ENCODE measurements at places on chromosomes 4 and X.

DNA sequence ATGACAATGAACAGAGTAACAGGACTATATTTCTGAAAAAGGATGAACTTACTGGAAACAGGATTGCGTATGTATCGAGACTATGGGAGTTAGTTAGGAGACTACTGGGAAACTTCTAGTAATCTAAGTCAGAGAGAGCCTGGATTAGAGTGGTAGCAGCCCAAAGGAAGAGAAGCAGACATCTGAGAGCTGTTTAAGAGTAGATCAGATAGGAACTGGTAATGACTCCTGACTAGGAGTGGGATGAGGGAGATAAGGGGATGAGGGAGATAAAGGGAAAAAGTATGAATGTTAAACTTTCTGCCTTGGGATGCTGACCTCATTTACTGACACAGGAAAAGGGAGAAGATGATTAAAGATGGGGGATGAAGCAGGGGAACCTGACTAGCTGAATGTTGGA lies 116.2 kb downstream of the PDE5A start:
- no peak for DNase-seq

GRCh38 chrX:79630033-79631009 lies 263.2 kb upstream of the ITM2A start:
- DNase-seq = no peak

GRCh38 chr4:169345316-169345721 lies 74.6 kb upstream of the SH3RF1 start:
- DNase-seq = no peak

- DNase-seq = no peak
Measured at GRCh38 chr4:2408401-2408958, 10.0 kb downstream of the ZFYVE28 start.

- no peak for DNase-seq
Measured at GRCh38 chr4:150126201-150126863, 48.1 kb downstream of the DCLK2 start.

- DNase-seq = no peak
Measured at GRCh38 chr4:84051639-84052038, 447.5 kb downstream of the NKX6-1 start.

DNA sequence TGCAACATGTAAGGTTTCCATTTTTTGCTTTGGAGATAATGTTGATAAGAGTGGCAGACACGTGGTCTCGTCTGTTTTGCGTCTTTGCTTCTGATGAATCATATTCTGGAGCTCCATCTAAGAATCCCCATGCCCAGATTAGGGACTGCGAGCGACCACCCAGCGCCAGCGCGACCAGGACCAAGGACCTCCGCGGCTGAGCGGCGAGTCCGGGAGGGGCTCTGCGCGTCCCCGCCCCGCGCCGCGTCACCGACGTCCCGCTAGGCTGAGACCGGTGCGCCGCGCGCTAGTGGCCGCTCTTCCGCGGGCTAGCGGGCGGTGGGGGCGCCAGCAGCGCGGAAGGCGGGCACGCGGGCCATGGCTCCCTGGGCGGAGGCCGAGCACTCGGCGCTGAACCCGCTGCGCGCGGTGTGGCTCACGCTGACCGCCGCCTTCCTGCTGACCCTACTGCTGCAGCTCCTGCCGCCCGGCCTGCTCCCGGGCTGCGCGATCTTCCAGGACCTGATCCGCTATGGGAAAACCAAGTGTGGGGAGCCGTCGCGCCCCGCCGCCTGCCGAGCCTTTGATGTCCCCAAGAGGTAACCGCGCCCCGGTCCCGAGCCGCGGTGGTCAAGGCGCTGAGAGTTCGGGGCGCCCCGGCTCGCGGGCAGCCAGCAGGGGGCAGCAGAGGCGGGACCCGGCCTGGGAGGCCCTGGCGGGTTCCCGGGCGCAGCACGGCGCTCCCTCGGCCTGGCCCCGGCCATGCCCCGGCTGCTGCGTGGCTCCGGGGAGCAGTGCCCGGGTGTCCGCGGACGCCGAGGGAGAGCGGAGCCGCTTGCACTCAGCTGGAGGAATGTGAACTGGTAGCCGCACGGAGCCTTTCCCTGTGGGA lies at the start of gene SRD5A3:
TSS of gene SRD5A3 (plus strand) at position 263 of the 871 bp plus-strand sequence. CDS start at position 358, 95 bp downstream.
- DNase-seq = peak; percentile 90

Data from hepatocyte (in vitro differentiated cells).